Activated CD4-positive, alpha-beta memory T cell treated with anti-CD3 and anti-CD28 coated beads, Interleukin-2, amount 10 ng/mL, durations not matched to agents 7 days and 5 days (primary cell): ENCODE measurements at places on chromosomes 3 and 15. TPM values are rescaled to one million over a fixed set of nuclear protein-coding genes. Genes with fewer than 3 reads are reported as not detected.

DNA sequence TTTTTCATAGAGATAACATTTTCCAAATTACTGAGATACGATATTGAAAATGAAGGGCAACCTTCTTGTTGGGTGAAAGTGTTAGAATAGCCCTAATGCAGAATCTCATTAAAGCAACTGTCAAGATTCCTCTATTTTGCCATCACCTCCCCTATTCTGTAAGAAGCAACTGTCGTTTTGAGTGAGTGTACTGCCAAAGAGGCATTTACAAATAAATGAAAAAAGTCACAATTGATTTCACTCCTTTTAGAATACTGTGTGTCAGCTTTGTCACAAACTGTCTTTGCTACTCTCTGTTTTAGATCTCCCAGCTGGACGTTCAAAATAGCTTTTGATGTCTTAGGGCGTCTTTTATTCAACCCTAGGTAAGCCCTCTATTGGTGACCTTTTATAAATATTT lies 322.8 kb upstream of the NAALADL2 start:
- no peak for DNase-seq

- DNase-seq = no peak
These were observed 709.6 kb upstream of the CFAP20DC start for GRCh38 chr3:59759298-59760031.

- no peak for DNase-seq
These were observed 51.4 kb upstream of the ATOSA start for GRCh38 chr15:52730594-52730993.

DNA sequence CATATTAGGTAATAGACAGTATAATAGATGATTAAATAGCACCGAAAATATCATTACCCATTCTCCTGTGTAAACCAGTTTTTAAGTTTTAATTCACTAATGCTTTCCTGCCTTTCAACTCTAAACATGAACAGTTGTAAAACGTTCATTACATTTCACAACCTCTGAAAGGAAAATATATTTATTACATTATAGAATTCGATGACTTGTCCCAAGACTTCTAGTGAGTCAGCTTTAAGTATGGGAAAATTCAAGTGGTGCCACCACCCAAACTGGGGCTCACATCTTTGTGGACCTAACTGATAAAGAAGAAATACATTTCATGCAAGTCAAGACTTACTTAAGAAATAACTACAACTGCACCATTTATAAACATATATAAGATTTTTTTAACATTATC lies 2.0 kb downstream of the TRIM59 start:
- DNase-seq = no peak

DNA sequence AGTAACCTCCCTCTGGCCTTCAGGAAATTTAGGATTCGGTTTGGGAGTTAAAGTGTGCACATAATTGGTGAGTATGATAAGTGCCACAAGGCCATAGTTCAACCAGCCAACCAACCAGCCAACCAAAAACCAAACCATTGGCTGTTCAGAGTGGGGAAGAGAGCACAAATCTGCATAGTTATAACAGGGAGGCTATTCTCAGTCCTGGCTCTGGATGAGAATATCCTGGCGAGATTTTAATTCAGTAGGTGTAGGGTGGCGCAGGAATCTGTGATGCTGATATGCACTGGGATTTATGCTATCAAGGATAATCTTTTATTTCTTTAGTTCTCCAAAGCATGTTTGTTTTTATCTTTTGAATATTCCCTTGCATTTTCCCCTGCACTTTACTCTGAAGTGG lies 49.1 kb downstream of the AKAP13 start:
- no peak for DNase-seq

ANKUB1 gene
- not detected for total RNA-seq

- DNase-seq = no peak
These were observed 30.6 kb upstream of the LPP start for GRCh38 chr3:188123170-188123905.

GOLGA6L7 gene
- total RNA-seq = not detected

GRCh38 chr3:46947546-46947901 lies 29.0 kb downstream of the CCDC12 start:
- no peak for DNase-seq

GRCh38 chr3:21484057-21484827 lies 266.8 kb downstream of the ZNF385D start:
- peak; percentile 25 for DNase-seq
